Activated CD8-positive, alpha-beta memory T cell treated with anti-CD3 and anti-CD28 coated beads, Interleukin-2, amount 10 ng/mL, durations not matched to agents 7 days and 5 days (primary cell): ENCODE measurements at places on chromosomes 16 and 17.

GRCh38 chr17:290626-291025 lies 62.0 kb downstream of the RPH3AL start:
- DNase-seq, result no peak

DNA sequence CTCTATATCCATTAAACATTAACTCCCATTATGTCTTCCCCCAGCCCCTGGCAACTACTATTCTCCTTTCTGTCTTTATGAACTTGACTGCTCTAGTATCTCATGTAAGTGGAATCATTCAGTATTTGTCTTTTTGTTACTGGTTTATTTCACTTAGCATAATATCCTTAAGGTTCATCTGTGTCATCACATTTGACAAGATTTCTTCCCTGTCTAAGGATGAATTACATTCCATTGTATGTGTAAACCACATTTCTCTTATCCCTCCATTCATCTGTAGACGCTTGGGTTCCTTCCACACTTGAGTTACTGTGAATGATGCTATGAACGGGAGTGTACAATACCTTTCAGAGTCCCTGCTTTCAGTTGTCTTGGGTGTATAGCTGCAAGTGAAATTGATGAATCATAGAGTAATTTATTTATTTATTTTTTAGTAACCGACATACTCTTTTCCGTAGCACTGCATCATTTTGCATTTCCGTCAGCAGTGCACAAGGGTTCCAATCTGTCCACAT lies 399.7 kb upstream of the RBFOX1 start:
- no peak for DNase-seq

- DNase-seq, result no peak
These were observed 31.3 kb downstream of the DCUN1D3 start for GRCh38 chr16:20868890-20869289.

DNA sequence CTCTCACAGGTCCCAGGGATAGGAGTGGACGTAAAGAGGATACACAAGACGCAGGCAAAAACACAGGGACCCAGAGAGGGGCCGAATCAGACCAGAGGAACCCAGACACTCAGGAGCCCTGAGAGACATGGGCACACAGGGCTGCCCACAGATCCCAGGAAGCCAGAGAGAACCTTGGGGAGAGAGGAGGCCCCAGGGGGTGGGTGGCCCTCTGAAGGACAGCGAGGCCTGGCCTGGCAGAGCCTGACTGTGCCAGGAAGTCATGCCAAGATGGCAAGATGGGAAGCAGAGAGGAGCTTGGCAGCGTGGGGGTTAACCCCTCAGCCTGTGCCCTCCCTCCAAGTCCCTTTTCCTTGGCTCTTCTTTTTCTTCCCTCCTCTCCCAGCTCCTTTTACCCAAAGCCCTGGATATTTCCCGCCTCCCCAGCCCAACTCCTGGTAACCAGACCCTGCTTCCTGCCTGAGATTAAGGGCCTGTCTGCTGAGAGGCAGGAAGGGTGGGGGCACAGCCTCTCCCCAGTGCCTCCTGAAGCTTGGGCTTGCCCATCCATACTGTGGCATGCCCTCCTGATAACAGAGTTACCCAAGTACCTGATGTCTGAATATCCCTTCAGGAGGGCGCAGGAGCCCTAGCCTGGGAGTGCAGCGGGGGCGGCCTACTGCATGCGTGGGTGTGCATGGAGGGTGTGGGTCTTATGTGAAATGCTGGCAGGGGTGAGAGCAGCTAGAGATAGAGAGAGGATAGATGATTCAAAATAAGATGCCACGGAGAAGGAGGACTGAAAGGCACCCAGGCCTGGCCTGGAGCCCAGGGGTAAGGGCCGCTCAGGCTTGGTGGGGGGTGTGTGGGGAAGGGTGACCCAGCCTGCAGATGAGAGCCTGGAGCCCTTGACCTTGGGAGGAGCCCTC lies 6.0 kb upstream of the TBX21 start:
- no peak for DNase-seq

DNA sequence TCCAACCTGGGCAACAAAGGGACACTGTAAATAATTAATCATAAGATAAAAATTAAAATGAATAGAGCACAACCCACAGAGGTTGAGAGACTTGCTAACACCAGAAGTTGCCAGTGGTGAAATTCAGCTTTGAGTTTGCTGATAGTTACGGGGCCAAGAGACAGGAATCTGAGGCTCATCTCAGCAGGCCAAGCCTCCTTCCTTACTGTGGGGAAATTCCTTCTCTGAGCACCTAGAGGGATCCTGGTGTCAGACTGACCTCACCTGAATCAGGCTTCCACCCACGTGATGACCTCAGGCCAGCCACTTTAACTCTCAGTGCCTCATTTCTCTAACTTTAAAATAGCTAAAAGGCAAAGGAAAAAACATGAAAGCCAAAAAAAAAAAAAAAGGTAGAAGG lies 4.7 kb downstream of the ABAT start:
- no peak for DNase-seq

- DNase-seq, result no peak
These were observed 440.4 kb upstream of the SALL1 start for GRCh38 chr16:51591480-51591879.

GRCh38 chr17:16286947-16287562 lies 66.2 kb downstream of the CENPV start:
- no peak for DNase-seq

GRCh38 chr17:63002625-63003024 lies 36.6 kb downstream of the TANC2 start:
- no peak for DNase-seq

- DNase-seq, result no peak
These were observed 158.5 kb downstream of the PPM1E start for GRCh38 chr17:58913971-58914769.

DNA sequence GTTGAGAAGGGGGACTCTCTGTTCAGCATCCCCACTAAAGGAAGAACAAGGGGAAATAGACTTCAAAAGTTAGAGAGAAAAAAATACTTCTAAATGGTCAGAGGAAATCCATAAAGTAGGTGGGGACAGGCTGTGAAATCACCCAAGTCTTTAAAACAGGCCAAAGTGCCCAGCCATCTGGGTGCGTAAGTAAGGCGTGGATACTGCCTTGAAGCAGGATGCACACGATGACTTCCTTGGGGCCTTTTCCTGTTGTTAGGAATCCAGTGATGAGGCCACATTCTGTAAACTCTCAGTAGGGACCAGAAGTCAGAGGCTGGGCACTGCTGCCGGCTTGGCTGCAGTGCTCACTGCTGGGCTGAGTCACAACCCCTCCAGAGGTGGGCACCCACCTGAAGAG lies 9.2 kb downstream of the AXIN2 start:
- DNase-seq, result no peak

DNA sequence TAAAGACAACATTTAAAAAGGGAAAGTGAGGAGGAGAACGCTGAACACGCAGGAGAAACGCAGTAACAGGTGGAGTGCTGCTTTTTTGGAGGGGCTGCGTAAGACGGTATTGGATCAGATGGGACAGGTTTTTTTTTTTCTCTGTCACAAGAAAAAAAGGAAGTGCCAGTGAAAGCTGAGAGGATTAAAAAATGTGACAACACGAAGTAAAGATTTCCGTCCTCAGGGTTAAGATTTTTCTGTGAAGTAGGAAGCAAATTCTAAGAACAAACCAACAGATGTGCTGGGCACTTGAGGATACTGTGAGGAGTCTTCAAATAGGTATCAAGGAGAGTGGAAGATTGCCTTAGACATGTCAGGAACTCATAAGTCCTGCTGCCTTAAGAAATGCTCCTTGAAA lies 5.8 kb upstream of the ABCA9 start:
- DNase-seq, result no peak
